Activated CD8-positive, alpha-beta memory T cell treated with anti-CD3 and anti-CD28 coated beads, Interleukin-2, amount 50 U/mL, for 4 hours (primary cell): ENCODE measurements at places on chromosomes 6 and 20.

DNA sequence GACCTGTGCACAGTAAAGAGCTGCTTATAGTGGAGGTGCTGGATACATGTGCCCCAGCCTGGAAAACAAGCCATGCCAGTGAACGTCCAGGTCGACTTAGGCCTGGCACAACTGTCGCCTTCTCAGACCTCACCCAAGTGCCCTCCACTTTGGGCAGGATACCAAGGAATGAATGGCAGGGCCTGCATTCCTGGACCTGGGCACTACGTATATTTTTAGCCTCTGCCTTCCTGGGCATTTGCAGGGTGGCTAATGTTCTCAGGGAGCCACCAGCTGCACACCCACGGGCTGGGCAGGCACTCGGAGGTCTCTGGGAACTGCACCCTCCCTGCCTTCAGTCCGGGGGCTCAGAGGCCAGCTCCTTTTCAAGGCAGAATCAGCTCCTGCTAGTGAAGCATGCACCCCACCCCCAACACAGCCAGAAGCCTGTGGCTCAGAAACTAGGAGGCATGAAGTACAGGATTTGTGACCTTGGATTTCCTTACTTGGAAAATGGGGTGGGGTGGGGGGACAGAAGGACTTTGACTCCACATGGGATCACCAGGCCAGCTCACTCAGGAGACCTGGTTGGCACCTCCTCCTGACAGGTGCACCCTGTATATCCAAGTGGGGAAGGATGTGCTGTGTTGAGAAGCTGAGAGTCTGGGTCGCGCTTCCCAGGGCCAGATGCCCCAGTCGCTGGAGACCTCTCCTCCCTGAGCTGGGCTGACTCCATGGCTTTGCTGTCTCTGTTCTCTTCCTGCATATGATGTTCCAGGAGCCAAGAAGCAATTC is 2.5 kb upstream of the LSM14B start:
- no peak for DNase-seq

GRCh38 chr6:169846286-169847056 is 95.0 kb downstream of the ERMARD start:
- no peak for DNase-seq

DNA sequence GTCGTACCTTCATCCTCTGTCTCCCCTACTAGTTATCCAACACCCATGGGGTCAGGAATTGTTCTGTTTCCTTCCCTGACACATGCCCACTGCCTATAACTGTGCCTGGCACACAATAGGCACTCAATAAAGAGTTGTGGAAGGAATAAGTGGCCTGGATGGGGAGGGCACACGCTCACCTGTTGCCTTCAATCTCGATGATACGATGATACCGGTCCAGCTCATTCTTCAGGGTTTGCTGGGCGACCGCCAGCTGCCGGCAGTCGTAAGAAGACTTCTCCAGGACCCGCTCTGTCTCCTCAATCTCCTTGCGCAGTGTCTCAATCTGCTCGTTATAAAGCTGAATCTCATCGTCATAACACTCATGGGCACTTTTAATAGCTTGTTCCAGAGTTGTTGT is 32.5 kb downstream of the BFSP1 start:
- DNase-seq: no peak

- DNase-seq: no peak
Measured at GRCh38 chr20:32281711-32282110, 4.3 kb downstream of the KIF3B start.

DNA sequence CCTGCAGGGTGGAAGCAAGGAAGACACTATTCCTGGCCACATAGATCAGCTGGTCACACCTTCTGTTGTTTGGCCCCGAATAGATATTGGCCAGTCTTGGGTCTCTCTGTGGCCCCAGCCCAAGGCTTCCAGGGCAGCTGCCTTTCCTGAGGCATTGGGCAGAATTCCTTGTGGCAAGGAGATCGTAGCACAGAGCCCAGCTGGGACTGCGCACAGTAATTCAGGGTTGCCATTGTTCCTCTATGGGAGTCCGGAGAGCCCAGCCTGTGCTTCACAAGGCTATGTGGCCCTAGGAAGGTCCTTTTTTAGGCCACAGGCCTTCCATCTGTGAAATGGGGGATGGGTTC is 6.9 kb downstream of the SGK2 start:
- DNase-seq: no peak

GRCh38 chr20:49452011-49452482 is 30.4 kb downstream of the KCNB1 start:
- DNase-seq: no peak

DNA sequence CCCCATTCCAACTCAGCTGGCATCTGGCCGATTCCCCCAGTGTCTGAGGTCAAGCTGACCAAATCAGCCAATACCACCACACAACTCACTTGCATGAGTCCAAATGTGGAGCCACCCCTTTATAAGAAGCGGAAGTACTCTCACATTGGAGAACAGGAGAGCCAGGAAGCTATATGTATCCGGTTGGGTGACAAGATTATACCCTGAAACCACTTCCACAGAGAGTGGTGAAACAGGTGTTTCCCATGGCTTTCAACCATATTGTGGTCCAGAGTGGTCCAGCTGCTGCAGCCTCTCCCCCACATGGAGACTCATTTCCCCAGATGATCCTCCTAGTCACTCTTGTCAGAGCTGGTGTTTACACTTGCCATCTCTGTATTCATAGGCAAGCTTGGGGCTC is 24.0 kb upstream of the SERINC1 start:
- DNase-seq: no peak

DNA sequence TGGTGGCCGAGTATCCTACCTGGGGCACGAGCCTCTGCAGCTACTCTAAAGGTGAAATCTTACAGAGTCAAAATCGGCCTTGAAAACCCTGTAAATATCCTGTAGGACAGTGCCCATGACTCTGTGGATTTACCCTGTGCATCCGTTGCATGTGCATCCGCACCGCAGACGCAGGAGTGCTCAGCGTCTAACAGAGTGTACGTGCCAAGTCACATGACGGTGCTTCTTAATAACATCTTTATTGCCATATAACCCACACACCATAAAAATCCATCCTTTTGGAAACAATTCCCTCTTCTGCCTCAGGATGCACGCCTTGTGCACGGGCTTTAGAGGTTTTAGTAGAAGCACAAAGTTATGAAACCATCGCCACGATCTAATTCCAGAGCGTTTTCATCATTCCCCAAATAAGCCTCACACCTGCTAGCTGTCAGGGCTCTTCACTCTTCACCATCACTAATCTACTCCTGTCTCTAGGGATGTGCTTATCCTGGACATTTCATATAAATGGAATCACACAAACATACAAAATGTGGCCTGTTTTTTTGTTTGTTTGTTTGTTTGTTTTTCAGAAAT is 384.5 kb upstream of the SULF2 start:
- DNase-seq: no peak

- no peak for DNase-seq
Measured at GRCh38 chr6:149939909-149940671, 1.7 kb upstream of the ULBP2 start.

DNA sequence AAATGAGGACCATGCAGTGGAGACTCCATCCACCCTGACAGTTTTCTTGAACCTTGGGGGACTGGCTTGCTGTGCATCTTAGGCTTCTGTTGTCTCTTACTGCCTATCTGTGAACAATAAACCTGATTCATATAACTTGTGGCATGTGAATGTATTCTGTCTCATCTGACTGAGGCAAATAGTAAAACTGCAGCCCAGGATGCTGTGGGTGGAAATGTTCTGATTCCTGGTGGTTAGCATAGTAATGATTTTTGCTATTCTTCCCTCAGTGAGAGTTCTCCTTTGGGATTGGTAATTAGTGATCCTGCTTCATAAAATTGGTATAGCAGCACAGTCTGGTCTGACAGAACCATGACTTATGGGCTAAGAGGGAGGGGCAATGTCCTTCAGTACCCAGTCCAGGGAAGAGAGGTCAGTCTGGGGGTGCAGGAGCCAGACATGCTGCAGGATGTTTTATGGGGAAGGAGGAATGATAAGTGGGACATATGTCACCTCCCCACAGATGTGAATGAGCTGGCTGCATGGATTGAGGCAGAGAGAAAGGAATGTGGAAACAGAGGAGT is 147.1 kb downstream of the OR2B2 start:
- no peak for DNase-seq

GRCh38 chr20:19986419-19986818 is 30.7 kb upstream of the NAA20 start:
- DNase-seq: no peak

- DNase-seq: peak; percentile 67
Measured at GRCh38 chr6:16769131-16769985, 8.1 kb upstream of the ATXN1 start.

- DNase-seq: no peak
Measured at GRCh38 chr6:9404351-9405146, 969.2 kb upstream of the SLC35B3 start.

DNA sequence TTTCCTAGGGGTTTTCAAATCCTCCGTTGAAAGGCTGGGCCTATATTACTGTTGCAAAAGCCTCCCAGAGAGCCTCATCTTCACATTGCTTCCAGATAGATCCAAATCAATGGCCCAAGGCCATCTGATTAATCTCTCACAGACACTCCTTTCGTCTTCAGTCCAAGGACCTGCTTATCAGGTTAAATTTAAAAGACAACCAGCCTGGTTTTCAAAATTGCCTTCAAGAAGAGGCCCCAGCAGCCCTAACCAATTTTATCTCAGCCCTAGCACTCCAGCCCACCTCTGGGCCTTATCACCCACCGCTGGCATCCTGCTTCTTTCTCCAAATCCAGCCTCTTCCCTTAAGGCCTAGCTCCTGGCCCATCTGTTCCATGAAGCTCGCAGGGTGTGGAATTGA is 15.5 kb upstream of the CCND3 start:
- DNase-seq: no peak

DNA sequence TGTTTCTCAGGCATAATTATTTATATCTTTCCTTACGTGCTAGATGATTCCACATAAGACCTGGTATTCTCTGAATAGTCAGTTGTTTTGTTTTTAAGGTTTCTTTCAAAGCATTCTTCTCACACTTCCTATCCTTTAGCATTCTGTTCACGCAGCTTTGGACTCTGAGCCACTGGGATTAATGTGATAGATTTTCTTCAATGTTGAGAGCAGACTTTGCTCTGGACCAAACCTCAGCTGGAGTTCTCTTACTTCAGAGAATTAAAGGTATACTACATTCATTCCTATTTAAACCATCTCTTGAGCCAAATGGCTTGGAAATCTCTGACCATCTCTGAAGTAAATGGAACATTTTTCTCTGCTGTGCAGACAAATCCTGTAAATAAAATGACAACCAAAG is 70.7 kb upstream of the TRAF3IP2 start:
- no peak for DNase-seq

GRCh38 chr6:27700337-27700736 is 211.9 kb downstream of the OR2B2 start:
- no peak for DNase-seq

DNA sequence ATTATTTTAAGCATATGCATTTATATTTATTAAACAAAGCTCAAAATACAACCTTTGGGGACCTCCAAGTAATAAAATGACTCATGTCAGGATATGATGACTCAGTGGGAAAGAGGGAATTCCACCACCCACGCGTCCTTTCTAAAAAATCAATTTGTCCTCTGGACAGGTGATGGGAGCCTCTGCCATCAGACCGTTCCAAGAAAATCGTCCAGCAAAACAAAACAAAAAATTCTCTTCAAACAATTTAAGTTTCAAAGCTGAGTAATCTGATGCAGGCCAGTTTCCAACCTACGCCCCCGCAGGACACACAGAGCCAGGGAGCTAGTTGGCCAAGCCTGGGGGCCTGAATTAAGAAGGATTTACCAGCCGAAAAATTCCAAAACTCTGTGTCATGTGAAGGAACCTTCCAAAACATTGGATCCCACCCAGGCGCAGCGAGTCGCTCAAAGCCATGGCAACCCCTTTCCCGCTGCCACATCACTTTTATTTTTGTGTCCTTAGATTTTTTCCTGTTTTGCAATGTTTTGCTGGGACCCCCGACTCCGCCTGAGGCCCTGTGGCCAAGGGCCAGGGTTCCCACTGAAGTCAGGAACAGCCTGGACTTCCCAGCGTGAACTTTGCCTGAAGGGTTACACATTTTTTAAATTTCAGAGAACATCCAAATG is 95.3 kb downstream of the NFATC2 start:
- DNase-seq: no peak

DNA sequence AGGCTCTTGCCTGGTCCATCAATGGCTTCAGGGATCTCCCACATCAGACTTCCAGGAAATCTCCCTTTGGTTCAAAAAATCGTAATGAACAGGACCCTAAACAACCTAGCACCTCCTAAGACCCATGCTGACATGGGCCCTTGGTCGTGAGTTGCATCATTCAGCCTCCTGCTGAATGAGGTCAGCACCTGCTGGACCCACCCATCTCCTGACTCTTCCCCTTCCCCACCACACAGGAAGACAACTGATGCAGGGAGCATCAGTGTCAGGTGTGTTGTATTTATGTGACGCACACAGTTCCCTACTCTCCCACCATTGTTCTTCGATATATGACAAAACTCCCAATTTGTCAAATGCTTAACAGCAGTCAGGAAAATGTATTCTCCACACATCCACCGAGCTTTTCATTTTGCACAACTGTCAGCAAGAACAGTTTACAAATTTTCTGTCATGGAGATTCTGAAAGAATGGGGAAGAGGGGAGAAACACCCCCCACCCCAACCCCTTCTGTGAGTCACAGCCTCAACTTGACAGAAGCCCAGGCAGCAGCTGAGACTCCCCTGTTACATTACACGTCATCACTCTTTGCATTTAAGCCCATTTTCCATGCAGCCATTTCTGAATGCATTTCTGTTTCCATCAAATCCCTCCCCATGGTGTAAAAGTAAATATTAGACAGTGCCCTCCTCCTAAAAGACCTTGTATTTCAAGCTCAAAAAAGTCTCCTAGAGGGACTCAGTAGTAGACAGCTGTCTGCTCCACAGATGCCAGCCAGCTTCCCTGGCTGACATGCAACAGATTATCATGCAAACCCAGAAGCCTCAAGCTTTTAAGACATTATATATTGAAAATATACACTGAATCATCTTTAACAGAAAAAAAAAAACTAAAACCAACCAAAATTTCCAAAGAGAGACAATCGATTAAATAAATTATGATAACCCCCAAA is 577.5 kb downstream of the PTPRT start:
- no peak for DNase-seq

DNA sequence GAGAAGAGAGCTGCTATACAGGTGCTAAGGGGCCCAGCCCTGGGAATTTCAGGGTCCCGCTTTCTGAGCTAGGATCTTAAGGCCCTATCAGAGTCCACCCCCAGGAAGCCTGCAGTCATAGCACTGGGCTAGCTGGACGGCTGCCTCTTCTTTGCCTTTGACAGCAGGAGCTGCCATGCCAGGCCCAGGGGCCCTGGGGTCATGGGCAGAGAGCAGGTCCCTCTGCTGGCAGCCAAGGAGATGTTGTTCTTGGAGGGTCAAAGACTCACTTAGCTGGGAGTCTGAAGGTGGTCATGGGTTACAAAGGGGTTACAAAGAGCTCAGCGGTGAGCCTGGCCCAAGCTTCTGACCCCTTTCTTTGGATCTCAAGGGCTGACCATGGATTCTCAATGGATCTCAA is 52.7 kb downstream of the RPP21 start:
- DNase-seq: no peak

GRCh38 chr6:51352506-51353029 is 533.9 kb downstream of the TFAP2B start:
- no peak for DNase-seq

- DNase-seq: no peak
Measured at GRCh38 chr6:33433544-33434191, 13.8 kb downstream of the SYNGAP1 start.
